ENCODE measurements at places on chromosomes 3 and 15.

- DNase-seq, result no peak
Observed at GRCh38 chr3:115715241-115715745, 92.0 kb downstream of the GAP43 start.

GRCh38 chr3:126980266-126980811 lies 2.6 kb upstream of the PLXNA1 start:
- DNase-seq, result no peak

- no peak for DNase-seq
Observed at GRCh38 chr3:72041511-72041910, 256.6 kb upstream of the PROK2 start.

DNA sequence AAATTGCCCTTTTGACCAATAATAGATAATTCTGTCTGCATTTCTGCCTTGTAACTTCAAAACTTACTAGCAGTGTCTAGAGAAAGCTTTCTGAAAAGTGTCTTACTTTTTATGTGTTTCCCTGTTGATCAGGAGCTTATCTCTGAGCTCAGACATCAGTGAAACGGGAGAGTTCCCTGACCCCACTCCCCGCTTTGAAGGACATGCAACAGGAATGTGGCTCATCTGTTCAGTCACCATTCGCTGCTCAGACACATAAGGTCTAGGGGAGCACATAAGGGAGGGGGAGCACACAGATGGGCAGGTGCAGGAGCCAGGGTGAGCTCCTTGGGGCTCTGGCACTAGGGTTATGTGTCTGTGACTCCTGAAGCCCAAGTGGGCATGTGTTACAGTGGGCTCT lies 205.0 kb downstream of the FEZF2 start:
- no peak for DNase-seq

GRCh38 chr3:62582495-62583172 lies 209.3 kb upstream of the FEZF2 start:
- no peak for DNase-seq

- DNase-seq, result no peak
Observed at GRCh38 chr15:83206526-83207008, 1.1 kb downstream of the HDGFL3 start.

GRCh38 chr3:123353227-123353849 lies 95.6 kb downstream of the ADCY5 start:
- no peak for DNase-seq
